ENCODE measurements at places on chromosomes 7 and 10.

DNA sequence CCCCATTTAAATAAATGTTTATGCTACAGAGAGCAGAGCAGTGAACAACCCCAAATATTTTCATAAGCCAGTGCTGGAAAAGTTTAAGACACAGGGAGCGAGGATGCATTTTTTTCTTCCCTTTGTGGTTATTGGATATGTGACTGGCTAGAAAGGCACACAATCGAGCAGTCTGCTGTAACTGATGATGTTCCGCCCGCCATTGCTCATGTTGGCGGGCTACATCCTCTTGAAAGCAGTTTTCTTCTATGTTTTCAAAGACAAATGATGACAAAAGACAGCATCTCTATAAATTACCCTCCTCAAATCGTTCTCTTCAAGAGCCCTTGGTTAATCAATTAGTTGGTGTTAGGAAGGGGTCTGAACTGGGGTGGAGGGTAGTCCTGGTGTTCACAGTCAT is 269.8 kb downstream of the SKAP2 start:
- DNase-seq: no peak

DNA sequence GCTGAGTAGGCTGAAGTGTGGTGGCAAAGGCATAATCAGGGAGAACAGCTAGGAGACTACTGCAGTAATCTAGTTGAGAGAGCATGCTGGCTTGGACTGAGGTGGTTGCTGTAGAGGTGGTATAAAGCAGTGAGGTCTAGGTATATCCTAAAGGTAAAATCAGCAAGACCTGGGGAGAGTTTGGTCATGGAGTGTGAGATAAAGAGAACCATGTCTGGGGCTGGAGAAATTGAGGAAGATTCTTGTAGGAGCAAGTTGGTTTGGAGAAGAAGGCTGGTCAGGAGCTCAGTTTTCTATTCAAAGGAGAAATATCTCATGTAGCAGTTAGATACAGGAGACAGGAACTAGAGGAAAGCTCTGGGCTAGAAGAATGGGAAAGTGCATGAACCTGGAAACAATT is 32.9 kb upstream of the ST7 start:
- no peak for DNase-seq

GRCh38 chr10:123999956-124000615 is 93.3 kb downstream of the CHST15 start:
- peak; percentile 48 for DNase-seq

DNA sequence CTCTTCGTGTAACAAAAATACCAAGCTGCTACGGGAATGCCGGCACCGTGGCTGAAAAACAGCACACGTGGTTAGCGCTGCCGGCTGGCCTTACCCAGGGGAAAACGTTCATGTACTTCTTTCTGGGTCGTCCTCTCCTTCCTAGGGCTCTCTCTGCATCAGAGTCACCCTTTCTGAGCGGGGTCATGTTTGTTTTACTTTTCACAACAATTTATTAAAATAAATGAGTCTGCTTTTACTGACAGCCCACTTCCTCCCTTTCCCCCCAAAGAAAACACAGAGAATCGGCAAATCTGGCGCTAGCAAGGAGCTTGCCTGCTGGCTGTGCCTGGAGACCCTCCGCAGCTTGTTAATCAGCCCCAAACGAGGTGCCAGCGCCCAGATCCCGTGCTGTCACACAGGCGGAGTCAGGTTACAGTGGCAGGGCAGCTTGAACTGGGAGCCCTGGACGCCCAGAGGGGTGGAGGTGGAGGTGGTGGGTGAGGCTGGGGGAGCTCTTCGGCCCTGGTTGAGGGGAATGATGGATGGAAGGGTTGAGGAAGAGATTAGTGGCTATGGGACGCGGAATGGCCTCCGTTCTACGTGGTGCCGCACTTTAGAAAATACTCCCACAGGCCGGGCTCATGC is 162.2 kb upstream of the TNS3 start:
- no peak for DNase-seq

- no peak for DNase-seq
Measured at GRCh38 chr7:149067869-149068268, 22.6 kb downstream of the ZNF786 start.

DNA sequence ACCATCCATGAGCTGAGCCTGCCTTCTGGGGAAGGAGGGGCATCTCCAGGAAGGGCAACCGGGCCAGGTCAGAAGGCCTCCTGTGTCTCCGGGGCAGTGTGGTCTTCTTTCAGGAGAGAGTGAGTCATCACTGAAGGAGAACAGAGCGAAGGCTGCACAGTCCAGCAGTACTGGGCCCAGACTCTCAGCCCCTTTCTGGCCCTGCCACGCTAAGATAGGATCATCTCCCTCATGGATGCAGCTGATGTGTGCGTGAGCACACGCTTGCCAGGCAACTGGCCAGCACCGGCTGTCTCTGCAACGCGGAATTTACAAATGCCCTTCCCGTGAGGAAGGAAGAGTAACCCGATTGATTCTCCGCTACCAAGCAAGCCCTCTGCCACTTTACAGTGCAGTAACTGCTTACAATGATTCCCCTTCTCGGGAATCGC is 328.2 kb downstream of the TNS3 start:
- DNase-seq: no peak

GRCh38 chr7:141074162-141074991 is 513 bp downstream of the TMEM178B start:
- DNase-seq: peak; percentile 65

DNA sequence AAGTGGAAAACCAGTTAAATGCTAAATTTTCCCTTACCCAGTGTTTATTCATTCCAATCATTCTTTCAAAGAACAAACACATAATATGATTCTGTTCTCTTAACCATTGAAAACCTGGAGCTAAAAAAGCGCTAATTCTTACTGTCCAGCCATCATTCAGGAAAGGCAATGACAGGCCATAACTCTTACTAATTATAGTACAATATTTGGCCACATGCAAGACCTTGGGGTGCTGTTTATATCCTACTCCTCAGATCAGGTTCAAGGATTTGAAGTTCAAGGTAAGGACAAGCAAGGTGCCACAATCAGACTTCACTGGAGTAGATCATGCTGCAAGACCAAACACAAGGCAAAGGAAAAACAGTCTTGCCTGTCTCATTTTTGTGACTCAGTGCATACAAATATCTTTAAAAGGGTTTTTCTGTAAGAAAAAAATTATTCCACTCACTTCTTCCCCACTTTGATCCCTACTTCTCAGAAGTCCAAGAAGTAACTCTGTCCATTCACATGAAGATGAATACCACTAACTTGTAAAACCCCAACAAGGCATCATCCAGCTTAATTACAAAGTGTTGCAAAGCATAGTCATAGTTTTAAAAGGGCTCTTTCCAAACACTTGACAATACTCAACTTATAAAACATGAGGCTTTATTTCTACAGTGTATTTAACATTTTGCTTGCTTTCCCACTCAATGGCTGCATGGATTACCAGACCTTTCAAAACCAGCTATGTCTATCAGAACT is 153.0 kb downstream of the DOCK4 start:
- no peak for DNase-seq

DNA sequence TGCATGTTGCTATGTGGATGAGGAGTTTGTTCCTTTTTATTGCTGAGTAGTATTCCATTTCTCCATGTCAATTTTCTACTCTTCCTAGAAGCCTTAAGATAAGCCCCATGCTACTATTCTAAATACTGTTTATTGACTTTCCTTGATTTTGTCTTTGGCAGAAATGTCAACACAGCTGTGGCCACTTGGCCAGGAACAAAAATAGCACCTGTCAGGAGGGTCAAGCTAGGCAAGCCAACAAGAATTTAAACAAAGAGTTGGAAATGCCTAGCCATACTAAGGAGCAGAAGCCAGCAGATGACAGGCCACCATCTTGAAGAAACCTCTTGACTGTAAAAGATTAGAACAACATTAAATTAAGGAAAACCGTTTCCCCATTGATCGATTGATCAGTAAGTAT is 34.7 kb downstream of the JAZF1 start:
- DNase-seq: no peak

DNA sequence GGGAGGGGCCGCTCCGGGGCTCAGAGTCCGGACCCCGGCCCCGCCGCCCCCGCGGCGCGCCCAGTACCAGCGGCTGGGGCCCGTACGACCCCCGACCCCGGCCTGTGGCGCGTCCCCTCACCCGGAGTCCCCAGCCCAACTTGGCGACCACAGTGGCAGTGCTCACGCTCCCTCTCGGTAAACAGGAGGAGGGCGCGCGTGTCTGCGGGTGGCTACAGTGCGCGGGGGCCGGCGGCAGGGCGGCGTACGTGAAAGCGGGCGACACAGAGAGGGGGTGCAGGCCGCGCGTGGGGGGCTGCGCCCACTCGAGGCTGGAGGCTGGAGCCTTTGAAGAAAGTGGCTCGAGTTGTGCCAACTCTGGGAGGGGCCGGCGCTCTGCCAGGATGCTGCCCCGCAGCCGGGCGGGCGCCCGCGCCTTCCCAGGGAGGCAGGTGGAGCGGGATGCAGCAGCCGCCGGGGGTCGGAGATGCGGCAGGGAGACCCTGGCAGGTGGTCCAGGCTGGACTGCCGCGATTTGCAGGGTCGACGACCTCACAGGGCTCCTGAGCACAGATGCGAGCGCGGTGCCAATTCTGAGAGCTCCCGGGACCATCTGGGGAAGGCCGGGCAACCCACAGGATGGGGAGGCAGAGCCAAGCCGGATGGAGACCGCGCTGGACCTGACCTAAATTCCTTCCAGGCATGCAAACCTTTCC is 655 bp downstream of the PTPRE start:
- DNase-seq: peak; percentile 78

- DNase-seq: peak; percentile 70
Measured at GRCh38 chr10:27998178-27998953, 513 bp downstream of the ODAD2 start.

DNA sequence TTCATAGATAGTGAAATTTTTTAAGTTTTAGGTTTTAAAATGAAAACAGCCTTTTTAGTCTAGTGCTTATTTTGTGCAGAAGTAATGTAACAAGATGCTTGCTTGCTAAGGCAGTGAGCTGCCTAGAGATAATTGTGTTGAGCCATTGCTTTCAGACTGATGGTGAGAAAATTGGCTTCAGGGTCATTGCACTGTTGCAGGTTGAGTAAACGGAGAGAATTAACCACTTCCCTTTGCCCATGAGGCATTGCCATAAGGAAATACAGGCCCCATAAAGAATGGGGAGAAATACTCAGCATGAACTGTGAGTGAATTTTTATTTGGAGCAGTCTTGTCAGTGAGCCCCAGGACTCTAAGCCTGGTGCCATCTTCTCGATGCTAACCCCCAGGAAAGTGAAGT is 140.5 kb downstream of the LRRC4 start:
- no peak for DNase-seq

GRCh38 chr10:121322046-121322445 is 276.2 kb downstream of the FGFR2 start:
- DNase-seq: no peak

DNA sequence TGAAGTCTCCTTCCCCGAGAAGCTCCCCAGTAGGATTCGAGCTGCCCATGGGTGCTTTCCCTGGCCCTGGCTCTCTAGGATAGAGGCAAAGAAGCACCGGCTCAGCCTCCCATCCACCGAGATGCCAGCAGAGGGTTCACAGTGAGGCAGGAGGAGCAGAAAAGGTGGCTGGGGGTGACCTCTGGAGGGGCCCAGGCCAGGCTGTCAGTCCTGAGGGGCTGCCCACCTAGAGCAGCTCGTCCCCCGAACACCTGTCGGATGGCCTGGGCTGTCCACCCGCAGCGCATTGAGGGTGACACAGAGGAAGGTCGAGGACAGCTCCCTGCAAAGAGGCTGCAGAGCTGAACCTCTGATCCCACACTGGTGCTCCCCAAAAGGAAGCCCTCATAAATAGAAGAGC is 167.2 kb upstream of the PPP2R2D start:
- no peak for DNase-seq

GRCh38 chr10:71933651-71934050 is 30.5 kb upstream of the CHST3 start:
- DNase-seq: no peak

DNA sequence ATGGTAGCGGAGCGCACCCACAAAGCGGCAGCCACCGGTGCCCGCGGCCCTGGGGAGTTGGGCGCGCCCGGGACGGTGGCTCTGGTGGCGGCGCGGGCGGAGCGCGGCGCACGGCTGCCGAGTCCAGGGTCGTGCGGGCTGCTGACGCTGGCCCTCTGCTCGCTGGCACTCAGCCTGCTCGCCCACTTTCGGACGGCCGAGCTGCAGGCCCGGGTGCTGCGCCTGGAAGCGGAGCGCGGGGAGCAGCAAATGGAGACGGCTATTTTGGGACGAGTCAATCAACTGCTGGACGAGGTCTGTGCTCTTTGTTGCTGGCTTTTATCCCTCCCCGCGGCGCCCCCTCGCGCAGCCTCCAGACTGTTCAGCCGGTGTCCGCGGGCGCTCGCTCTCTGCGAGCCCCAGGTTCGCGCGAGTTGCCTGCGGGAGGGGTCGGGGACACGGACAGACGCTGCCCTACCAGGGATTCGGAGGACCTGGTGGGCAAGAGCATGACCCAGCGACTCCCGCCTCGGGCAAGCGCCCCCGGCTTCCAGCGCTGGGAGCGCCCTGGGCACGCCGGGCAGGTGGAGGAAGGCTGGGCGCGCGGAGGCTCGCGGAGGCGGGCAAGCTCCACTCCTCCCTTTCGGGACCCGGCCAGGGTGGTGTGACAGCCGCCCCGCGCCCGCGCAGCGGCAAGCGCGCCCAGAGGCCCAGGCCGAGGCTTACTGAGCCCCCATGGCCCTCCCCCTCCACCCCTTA is 887 bp downstream of the COL13A1 start:
- no peak for DNase-seq

- no peak for DNase-seq
Measured at GRCh38 chr7:100764841-100765240, 31.4 kb downstream of the ZAN start.

DNA sequence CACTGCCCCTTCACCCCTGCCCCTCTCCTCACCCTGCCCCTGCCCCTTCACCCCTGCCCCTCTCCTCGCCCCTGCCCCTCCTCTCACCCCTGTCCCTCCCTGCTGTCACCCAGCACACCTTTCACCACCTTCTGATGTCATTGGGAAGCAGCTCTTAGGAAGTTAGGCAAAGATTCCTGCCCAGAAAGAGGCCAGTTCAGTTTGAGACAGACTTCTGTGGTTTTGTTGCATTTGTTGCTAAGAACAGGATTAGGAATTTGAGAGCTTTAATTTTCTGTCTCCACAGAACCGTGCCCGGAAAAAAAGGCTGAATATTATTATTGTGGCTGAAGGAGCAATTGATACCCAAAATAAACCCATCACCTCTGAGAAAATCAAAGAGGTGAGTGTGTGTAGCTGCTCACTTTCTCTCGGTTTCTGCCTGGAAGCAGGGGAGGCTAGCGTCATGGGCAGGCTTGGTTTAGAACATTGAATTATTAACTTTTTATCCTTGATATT is 39.6 kb downstream of the PFKP start:
- DNase-seq: no peak

GRCh38 chr10:71945819-71946474 is 18.2 kb upstream of the CHST3 start:
- no peak for DNase-seq

- DNase-seq: no peak
Measured at GRCh38 chr10:71790749-71791440, 17.6 kb upstream of the VSIR start.

DNA sequence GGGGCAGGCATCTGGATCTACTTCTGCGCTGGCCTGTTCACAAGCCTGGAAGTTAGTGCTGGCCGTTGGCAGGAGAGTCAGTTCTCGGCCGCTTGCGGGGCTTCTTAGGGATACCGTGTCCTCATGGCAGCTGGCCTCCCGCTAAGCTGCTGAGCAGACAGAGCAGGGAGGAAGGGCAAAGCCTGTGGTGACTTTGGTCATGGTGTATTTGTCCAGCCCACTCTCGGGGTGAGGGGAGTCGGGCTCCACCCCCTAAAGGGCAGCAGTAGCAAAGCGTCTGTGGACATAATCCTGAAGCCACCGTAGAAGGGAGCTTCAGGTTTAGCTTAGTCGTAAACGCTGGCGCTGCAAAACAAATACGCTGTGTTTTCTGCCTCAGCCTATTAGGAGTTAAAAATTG is 12.2 kb downstream of the UBE3C start:
- DNase-seq: no peak
